IMR-90 (cell line): ENCODE measurements at places on chromosomes 6 and 20. TPM values are rescaled to one million over a fixed set of nuclear protein-coding genes. Genes with fewer than 3 reads are reported as not detected.

The PRL gene
- not detected in 2 replicates for polyA plus RNA-seq

The PSORS1C2 gene
- not detected in 2 replicates for polyA plus RNA-seq

DNA sequence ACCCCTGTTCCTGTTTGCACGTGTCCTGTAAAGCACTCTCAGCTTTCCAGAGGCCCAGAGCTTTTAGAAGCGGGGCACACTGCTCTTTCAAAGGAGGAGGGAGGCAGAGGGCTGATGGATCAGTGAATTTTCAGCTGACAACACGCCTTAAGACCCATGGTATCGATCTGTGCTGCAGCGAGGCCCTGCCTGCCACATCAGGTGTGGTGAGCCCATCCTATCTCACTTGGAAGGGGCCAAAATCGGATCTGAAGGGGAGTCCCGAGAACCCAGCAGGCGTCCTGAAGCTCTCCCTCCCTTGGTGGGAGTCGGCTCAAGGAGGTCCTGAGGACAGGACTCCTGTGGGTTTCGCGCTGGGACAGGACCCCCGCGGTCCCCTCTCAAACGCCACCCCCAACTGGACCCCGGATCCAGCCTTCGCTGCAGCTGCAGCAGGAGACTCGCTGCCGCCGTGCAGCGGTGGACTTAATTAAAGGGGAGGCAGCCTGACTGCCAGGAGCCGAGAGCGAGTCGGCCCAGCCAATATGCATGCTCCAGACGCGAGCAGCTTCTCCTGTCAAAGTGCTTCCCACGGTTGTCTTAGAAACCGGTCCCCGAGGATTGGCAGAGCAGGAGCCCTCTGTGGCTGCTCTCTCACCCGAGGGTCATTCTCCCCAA, 580.0 kb upstream of the ZNF337 start:
- no peak for DNase-seq

The ENPP5 gene
- polyA plus RNA-seq: not detected in 2 replicates

- peak; percentile 63 for DNase-seq
These were observed at the start of gene SDC4 for GRCh38 chr20:45347936-45348778. Gene SDC4, minus strand, starts transcription at chr20:45348424. Its CDS starts 40 bp downstream, at chr20:45348384.

DNA sequence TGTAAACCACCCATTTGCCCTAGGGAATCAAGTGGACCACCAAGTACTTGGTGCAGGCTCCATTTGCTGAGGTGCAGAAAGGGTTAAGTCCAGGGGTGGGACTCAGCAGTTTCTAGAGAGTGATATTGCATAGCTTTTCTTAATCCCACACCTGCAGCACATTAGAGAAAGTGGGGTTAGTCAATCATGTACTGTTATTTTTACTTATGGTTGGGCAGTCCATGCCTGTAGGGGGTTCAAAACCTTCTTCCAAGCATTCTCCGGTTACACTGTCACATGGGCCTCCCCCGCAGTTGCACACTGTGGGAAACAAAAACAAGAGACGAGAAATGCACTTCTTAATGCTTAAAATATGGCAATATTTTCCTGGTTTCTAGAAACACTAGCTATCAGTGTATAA, 65.5 kb downstream of the LAMA4 start:
- DNase-seq: peak; percentile 44

GRCh38 chr6:15526212-15526701, 136.6 kb downstream of the DTNBP1 start:
- DNase-seq: no peak

DNA sequence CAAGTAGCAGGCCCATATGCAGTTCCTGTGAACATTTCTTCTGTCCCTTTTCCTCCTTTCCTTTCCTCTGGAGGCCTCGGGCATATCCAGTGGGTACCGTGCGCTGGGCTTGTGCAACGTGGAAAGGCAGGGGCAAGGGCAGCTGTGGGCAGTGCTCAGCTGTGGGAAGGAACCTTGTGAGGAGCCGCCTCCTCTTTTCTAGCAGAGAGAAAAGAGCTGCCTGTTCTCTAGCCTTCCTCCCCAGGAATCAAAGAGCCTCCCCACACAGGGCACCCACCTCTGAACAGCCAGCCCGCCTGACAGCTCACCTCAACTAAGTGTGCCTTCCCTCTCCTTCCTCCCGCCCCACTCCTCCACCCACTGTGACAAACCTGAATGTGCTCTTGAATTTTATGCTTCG, 143.3 kb upstream of the HDDC2 start:
- DNase-seq: no peak

GRCh38 chr20:34751453-34751852, 47.3 kb downstream of the TP53INP2 start:
- peak; percentile 17 for DNase-seq

GRCh38 chr6:89024456-89024855, 56.1 kb upstream of the PNRC1 start:
- no peak for DNase-seq

GRCh38 chr6:11251553-11252360, 19.3 kb upstream of the NEDD9 start:
- peak; percentile 64 for DNase-seq

GRCh38 chr6:29696147-29697125, 15.5 kb upstream of the ZFP57 start:
- DNase-seq: no peak

The DEF6 gene
- polyA plus RNA-seq: 4.1 and 4.2 TPM in 2 replicates

DNA sequence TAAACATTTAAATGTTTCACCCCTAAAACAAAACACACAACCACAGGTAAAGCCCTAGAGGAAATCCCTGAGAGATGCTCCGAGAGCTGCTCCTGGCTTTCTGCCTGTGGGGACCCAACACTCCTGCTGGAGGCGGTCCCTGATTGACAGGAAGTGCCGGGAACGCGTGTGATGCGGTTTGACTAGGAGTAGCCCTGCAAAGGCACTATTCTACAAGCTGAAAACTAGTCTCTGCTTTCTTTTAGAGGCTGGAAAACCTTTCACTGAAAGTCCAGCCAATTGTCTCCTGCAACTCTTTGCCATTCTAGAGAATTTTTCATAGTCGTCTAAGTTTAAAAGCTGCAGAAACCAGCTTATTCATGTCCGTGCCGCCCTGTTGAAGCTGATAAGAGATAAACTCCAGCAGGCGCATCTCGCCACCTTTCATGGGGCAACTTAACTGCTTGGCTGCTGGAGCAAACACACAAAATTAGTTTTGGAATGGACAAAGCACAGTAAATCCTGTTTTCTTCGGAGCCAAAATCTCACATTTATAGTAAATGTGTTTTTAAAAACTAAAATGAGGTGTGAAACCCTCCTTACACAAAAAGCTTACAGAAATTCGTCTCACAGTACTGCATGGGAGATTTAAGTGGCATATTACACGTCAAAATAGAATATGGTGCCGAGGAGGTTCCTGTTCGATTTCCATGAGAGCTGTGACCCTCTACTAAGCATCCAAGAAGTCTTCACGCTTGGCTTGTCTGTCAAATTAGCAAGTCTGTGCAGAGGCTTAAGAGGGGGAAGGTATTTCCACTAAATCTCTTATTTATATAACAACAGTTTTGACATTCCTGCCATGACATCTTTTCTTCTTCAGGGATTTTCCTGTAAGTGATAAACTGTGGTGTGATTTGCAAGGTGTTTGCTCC, 46.9 kb downstream of the DACT2 start:
- no peak for DNase-seq

The ANKEF1 gene
- polyA plus RNA-seq: 0.20 and 0.31 TPM in 2 replicates

DNA sequence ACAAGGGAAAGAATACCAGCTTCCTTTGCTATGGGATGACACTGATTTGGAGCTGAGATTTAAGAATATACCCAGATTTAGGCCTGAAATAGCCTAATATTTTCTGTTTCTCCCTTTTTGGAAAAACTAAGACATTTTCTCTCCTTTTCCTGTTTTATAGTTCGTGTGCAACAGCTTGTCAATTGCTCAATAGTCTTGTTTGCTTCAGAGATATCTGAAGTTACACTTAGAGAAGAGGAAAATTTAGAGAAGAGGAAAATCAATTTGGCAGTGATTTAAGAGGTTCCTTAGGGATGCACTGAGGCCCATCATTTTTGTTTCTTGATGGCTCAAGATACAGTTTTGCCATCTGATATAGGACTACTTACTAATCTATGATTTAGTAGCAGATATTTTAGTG, 398.6 kb downstream of the RFPL4B start:
- no peak for DNase-seq

GRCh38 chr20:6784210-6784631, 16.7 kb downstream of the BMP2 start:
- no peak for DNase-seq

GRCh38 chr6:165574220-165575157, 88.6 kb downstream of the PDE10A start:
- DNase-seq: peak; percentile 51

GRCh38 chr6:44539701-44540355, 152.3 kb downstream of the CDC5L start:
- DNase-seq: no peak

DNA sequence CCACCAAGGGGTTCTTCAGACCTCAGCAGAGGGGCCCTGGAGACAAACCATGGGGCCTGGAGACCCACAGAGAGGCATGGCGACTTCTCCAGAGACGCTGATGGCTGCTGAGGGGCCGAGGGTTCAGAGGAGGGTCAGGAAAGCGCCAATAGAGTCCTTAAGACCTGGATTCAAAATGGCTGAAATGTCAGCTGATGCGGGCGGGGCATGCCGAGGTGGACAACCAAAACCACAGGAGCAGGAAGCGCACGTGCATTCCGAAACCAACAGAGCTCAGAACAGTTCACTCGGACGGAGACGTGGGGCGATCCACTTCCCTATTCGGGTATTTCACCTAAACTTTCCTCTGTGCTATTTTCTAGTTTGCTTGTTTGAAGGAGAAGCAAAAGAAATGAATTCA, 99.9 kb upstream of the RIN2 start:
- no peak for DNase-seq

- peak; percentile 97 for DNase-seq
These were observed 52.6 kb upstream of the NAA20 start for GRCh38 chr20:19964289-19965265.

DNA sequence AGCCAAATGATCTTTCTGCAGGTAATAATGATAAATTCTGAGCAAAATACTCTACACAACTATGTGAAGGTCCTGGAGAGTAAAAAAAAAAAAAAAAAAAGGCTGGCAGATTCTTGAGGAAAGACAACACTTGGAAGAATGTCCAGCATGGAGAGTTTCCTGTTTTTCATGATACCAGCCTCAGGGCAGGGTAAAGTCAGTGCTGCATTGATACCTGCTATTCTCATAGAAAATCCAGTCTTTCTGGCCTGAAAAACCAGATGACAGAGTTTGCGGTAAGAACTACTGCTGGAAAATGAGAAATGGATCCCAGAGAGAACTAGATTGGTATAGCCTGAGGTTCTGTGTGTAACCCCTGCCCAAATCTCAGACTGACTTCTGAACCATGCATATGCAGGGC, 89.1 kb downstream of the AFG1L start:
- no peak for DNase-seq

DNA sequence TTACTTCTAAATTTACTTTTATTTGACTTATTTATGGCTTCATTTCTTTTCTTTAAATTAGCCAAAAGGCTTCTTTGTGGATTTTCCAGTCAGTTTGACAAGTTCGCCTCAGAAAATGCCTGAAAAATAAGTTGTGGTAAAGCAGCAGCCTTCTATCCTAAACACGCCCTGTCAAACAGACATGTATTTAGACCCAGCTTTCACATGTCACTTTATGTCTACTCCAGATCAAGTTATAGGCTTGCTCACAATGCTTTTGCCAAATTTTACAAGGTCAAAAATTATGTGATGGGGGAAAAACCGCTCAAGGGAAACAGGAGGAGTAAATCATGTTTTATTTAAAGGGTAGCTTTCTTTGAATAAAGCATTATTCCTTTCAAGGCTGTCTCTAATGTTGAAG, 615.0 kb downstream of the HDGFL1 start:
- DNase-seq: no peak

DNA sequence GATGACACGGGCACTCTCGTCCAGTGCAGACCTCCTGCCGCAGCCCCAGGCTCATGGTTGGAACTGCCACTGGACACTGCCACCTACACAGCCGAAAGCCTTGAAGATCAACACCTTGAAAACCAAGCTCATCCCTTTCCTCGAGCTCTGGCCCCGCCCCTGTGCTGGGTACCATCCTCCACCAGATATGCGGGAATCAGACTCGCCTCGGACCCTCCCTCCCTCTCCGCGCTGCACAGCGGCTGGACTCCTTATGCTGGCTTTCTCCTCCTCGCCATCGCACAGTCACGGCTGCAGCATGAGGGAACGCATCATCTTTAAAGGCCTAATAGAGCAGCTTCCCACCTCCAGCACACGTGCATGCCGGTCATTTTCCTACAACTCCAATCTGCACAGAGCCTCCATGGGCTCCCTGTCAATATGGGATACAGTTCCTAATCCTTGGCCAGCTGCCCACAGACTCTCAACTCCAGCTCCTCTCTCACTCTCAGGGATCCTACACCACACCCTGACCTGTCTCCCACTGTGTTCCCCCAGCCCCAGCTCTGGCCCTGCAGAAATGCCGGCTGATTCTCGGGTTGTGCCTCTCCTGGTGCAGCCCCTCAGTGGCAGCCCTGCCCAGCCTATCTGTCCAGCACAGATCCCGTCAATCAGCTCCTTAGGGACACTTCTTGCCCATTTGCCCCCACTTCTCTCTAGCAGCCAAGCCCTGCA, 23.2 kb downstream of the TXNDC5 start:
- DNase-seq: no peak

The CYP24A1 gene
- polyA plus RNA-seq: not detected in 2 replicates

The CTAGE9 gene
- polyA plus RNA-seq: not detected in 2 replicates
